ENCODE measurements at places on chromosomes 7 and 10.
A peak's percentile ranks its signal among the peaks of the same experiment; 100 is the strongest.

- no peak for DNase-seq
Measured at GRCh38 chr7:14606101-14606500, 296.4 kb downstream of the DGKB start.

- no peak for DNase-seq
Measured at GRCh38 chr7:129576138-129576537, 35.4 kb upstream of the NRF1 start.

DNA sequence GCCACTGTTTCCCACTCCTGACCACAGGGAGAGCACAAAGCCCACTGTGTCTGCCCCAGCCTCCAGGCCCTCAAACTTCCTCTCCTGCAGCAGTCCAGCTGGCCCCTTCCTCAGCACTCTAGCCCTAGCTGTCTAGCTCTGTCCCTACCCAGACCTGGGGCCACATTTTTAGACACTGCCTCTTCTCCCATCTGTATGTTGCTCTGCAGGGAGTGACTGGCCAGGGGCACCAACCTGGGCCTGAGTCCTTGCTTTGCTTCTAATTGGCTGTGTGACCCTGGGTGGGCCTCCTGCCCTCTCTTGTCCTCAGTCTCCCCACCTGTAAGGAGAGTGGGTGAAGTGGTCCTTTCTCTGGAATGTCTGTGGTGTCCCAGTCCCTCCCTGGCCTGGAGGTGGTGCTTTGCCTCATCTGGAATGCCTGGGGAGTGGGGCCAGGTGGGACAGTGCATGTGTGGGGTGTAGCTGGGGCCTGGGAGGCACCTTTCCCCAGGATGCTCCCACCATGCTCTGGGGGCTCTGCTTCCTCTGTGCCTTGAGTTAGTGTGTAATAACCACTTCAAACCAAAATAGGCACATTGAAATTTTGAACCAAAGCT lies 25.1 kb downstream of the AQP1 start:
- DNase-seq: no peak

GRCh38 chr7:5050676-5051075 lies 5.0 kb downstream of the RBAK start:
- DNase-seq: no peak

DNA sequence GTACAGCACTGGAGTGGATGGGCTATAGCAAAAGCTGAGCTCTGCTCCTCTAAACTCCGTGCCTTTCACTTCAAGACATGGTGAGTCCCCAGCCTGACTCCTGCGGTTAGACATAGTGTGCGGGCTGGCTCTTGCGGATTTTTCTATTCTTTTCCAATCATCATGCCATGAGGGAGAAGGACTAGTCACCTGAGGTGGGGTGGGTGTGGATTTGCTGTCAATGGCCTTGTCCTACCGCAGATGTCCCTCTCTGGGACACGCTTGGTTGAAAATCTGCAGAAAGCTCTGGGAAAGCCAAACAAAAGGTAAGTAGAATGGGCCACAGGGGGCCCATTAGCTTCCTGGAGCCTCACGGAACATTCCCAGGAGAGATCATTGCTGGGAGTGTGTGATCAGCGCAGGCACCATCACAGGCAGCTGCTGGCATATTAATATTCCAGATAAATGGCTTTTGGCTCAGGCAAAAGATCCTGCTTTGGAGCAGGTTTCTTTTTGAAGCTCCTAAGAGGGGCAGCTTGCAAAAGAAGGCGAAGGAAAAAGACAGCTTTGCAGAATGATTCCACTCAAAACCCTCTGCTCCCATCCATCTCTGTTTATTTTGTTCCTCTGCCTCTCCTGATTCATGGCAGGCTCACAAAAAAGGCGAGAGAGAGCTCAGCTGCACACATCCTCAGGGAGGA lies 509.0 kb upstream of the ZMIZ1 start:
- DNase-seq: peak; percentile 32

DNA sequence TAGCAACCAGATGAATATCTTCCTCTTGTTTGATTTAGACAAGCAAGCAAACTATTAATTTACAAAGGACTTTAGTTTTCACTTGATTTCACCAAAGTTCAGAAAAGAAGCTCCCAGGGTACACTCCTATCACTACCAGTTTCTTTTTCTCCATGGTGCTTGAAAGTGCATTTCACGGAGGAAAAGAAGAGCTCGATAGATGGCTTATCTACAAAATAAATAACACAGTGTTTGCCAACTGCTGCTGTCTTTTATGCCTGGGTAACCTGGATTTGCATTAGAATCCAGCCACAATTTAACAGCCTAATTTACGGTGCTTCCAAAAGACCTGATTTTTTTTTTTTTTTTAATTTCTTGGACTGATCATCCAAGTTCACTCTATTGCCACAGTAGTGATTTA lies 275.7 kb downstream of the GPR37 start:
- DNase-seq: no peak

GRCh38 chr10:123649676-123650075 lies 16.5 kb upstream of the GPR26 start:
- no peak for DNase-seq

Measured in BE2C (cell line).